ENCODE measurements at places on chromosomes 13 and 19. TPM values are rescaled to one million over a fixed set of nuclear protein-coding genes. Genes with fewer than 3 reads are reported as not detected.

DNA sequence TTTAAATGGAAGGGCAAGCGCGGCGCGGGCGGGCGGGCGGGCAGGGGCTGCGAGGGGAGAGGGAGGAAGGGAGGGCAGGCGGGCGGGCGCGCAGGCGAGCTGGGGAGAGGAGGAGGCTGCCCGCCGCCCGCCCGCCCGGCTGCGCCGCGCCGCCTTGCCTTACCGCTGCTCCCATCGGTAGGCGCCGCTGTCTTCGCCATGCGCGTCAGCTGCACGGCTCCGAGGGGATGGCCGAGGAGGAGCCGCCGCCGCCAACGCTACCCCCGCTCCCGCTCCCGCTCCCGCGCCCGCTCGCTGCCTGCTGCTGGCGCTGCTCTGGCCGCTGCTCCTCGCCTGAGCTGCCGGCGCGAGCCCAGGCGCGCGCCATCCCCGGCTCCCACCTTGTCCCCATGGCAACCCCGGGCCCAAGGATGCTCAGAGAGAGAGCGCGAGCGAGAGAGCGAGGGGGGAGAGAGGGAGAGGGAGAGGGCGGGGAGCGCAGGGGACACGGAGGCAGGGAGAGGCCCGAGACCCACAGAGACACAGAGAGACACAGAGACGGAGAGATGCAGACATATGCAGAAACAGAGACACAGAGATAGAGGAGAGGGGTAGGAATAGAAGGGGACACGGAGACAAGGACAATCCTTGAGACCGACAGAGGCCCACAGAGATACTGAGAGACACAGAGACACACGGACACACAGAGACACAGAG, 40.3 kb downstream of the DEDD2 start:
- peaks cover 5% of the 10 kb centered on the region for H3K4me1 ChIP-seq
- no peak overlapping the region for H3K27ac ChIP-seq
- H3K36me3 ChIP-seq, result no peaks in the 10 kb centered on the region

DNA sequence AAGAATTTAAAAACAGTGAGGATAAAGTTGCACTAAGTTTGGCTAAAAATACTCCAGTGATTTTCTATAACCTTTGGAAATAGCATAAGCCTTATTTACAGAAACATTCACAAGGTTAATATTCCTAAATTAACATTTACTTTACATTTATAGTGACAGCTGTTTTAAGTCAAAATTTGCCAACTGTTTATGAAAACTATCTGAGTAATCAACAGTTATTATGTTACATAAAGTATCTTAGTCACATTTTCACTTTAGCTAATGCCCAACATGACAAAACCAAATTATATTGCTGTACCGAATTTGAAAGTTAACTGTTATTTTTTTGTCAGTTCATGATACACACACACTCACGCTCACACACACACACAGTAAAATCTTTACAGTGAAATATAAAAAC, 1.2 kb downstream of the TNFRSF19 start:
- H3K27me3 ChIP-seq, result peaks cover 2% of the 10 kb centered on the region
- DNase-seq, result no peak
- H3K36me3 ChIP-seq, result no peaks in the 10 kb centered on the region
- H3K4me3 ChIP-seq, result peak overlapping the region; percentile 44
- peaks cover 15% of the 10 kb centered on the region for H3K4me1 ChIP-seq

DNA sequence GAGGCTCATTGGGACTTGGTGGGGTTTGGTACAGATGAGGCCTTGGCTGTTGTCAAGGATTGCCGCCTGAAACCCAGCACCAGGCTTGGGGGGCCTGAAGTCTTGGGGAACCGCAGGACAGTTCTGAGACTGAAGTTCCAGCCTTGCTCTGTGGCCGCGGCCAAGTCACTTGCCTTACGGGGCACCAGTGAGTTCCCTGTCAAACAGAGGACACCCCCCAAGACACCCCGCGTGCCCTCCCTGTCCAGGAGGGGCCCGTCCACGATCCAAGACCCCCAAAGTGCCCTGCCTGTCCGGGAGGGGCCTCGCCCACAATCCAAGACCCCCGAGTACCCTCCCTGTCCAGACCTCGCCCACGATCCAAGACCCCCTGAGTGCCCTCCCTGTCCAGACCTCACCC, 2.5 kb downstream of the CDC34 start:
- peaks cover 7% of the 10 kb centered on the region for H3K4me1 ChIP-seq
- peaks cover 4% of the 10 kb centered on the region for H3K36me3 ChIP-seq
- DNase-seq, result no peak

DNA sequence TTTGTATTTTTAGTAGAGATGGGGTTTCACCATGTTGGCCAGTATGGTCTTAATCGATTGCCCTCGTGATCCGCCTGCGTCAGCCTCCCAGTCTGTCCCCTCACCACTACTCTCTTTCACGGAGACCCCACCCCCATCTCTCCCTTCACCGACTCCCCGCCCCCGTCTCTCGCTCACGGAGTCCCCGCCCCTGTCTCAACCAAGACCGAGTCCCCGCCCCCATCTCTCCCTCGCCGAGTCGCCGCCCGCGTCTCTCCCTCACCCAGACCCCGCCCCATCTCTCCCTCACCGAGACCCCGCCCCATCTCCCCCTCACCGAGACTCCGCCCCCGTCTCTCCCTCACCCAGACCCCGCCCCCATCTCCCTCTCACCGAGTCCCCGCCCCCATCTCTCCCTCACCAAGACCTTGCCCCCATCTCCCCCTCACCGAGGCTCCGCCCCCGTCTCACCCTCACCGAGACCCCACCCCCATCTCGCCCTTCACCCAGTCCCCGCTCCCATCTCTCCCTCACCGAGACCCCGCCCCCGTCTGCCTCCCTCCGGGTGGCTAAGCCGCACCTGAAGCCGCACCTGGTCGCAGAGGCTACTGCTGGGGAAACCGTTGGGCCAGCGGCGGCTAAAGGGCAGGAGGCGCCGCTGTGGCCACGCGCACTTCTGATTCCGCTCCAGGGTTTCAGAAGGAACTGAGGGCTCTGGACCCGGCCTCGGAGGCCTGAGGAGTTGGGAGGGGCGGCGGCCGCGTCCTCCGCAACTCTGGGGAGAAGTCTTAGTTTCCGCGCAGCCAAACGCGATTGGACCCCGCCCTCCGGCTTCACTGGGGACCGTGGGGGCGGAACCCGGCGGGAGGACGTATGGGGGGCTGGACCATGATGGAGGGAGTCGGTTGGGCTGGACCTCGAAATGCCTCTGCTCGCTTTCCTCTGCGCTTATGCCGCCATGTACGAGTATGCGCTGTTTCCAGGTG, 17.1 kb upstream of the ZNF846 start:
- H3K27ac ChIP-seq, result peak overlapping the region; percentile 100
- DNase-seq, result peak; percentile 96
- H3K36me3 ChIP-seq, result no peaks in the 10 kb centered on the region
- H3K4me3 ChIP-seq, result peak overlapping the region; percentile 89
- peaks cover 25% of the 10 kb centered on the region for H3K4me1 ChIP-seq
- H3K27me3 ChIP-seq, result no peaks in the 10 kb centered on the region

The ZNF471 gene
- not detected for total RNA-seq

The COX6B2 gene
- not detected for total RNA-seq

Measured in progenitor cell of endocrine pancreas (in vitro differentiated cells).